ENCODE measurements at places on chromosomes 11 and 22. TPM values are rescaled to one million over a fixed set of nuclear protein-coding genes. Genes with fewer than 3 reads are reported as not detected.

DNA sequence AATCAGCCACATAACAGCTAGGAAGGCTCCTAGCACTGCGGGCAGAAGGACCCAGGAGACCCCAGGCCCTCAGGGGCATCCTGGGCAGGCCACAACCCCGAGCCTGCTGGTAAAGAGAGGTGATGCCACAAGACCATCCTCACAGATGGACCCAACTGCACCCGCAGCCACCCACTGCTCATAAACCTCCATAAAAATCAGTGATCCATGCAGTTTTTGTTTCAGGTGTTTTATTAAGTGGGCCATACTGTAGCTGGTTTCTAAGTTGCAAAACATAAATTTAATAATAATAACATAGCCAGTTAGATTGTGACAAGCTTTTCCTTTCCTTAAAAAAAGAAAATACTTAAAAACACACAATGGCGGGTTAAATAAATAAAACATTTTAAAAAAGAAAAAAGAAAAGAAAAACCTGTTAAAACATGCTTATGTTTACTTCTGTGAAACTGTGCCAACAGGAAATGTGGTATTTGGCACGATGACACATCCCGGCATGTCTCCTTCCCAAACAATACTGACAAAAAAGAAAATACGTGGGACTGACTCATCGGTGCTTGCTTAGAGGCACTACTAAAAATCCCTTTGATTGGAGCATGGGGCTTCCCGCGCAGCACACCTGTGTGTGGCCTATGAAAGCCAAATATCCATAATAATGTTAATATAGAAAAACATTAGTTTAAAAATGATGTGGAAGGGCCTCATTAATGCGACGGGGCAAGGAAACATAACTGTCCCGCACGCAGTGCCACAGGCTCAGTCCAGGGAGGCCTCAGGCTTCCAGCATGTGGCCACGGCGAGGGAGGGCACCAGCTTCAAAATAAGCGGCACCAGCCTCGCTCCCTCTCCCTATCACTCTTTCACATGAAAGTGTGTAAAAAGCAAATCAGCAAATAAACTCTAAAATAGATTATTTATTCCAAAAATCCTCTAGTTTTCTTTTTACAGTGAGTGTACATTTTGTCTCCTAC is 47.5 kb upstream of the SCUBE2 start:
- no peak overlapping the region for H3K4me3 ChIP-seq
- DNase-seq, result no peak

- H3K27me3 ChIP-seq, result no peaks in the 10 kb centered on the region
- H3K4me1 ChIP-seq, result no peaks in the 10 kb centered on the region
- no peaks in the 10 kb centered on the region for H3K36me3 ChIP-seq
- no peak overlapping the region for H3K27ac ChIP-seq
Observed at GRCh38 chr22:45552580-45553350, 50.1 kb downstream of the FBLN1 start.

- peaks cover 61% of the 10 kb centered on the region for H3K4me1 ChIP-seq
- DNase-seq, result no peak
- H3K27me3 ChIP-seq, result no peaks in the 10 kb centered on the region
Observed at GRCh38 chr22:29269230-29269604, 1.1 kb downstream of the EWSR1 start.

GRCh38 chr22:19766511-19767426 is 6.2 kb downstream of the TBX1 start:
- no peaks in the 10 kb centered on the region for H3K36me3 ChIP-seq
- DNase-seq, result no peak
- H3K27ac ChIP-seq, result peak overlapping the region; percentile 43
- H3K27me3 ChIP-seq, result peaks cover 51% of the 10 kb centered on the region
- H3K4me1 ChIP-seq, result peaks cover 11% of the 10 kb centered on the region

GRCh38 chr11:1460986-1461825 is 25.4 kb downstream of the MOB2 start:
- no peaks in the 10 kb centered on the region for H3K4me1 ChIP-seq
- no peak overlapping the region for H3K4me3 ChIP-seq
- no peaks in the 10 kb centered on the region for H3K27me3 ChIP-seq
- DNase-seq, result no peak

POTEH gene
- not detected for total RNA-seq

DNA sequence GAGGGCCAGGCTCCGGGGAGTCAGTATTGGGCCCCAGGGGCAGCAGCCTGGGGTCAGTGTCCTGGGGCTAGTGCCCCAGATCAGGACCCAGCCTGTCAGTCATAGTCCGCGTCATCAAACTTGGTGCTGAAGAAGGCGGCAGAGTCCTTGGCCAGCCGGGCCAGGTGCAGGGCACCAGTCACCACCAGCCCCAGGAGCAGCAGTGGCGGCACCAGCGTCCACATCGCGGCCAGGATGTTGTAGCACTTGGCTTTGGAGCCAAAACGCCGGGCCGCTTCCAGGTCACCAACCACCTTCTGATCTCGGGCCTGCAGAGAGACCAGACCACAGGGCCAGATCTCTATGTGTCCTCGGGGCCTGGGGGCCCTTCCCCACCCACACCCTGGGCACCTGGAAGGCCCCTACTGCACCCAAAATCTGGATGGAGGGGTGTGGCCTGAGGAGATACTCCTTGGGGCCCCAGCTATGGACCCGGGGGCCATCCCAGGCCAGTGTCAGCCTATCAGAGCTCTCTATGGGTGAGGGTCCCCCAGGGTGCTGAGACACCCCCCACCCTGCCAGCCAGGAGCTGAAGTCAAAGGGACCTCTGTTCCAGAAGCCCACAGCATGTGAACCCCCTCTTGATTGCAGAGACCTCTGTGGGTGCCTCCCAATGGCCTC is 790 bp downstream of the IFITM5 start:
- H3K4me3 ChIP-seq, result no peak overlapping the region
- H3K4me1 ChIP-seq, result peaks cover 20% of the 10 kb centered on the region
- DNase-seq, result no peak
- peak overlapping the region; percentile 24 for H3K27ac ChIP-seq

DNA sequence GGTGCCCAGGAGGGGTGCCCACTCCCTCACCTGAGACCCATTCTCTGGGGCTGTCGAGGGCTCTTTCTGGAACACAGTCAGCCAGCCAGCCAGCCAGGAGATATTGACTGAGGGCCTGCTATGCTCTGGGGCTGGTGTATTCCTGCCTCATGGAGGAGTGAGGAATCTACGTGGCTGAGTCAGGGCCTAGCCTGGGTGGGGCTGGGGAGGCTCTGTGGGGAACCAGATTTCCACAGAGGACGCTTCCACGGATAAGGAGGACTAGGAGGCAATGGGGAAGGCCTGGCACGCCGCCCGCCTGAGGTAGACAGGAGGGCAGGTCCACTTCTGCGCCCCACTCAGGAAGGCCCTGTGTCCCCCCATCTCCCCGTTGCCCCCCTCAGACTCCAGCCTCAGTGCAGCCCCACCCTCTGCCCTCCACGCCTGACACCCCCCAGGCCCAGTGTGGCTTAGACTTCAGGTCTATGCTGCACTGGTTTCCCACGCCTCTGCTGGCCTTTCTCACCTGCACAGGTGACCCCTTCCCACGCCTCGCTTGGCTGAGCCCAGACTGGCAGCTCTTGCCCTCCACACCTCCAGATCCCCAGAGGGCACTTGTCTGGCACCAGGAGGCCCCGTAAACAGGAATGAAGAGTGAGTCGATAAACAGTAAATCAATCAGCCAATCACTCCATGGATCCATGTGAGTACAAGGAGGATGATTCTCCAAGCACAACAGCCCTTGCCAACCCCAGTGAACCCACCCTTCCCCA is 37.5 kb downstream of the MACROD1 start:
- no peak overlapping the region for H3K4me3 ChIP-seq
- DNase-seq, result no peak
- no peak overlapping the region for H3K27ac ChIP-seq
- no peaks in the 10 kb centered on the region for H3K27me3 ChIP-seq

DNA sequence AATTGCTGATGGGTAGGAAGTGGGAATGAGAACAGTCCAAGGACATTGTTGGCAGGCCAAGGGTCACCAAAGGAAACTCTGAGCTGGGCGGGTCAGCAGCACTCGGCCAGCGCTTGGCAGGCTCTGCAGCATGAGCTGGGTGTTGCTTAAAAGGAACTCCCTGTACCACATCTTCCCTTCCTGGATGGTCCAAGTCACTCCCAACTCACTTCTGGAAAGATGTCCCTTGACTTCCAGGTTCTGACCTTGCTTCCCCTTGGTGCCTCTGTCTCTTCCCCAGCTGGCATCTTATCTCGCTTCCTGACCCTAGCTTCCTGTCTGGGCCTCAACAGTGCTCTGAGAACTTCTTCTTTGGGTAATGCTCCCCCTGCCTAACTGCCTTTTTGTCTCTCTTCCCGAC is 24.8 kb upstream of the SWAP70 start:
- H3K36me3 ChIP-seq, result no peaks in the 10 kb centered on the region
- H3K27ac ChIP-seq, result no peak overlapping the region
- no peak for DNase-seq

SCGB1D2 gene
- total RNA-seq, result not detected

TESMIN gene
- total RNA-seq, result 1.3 TPM

GRCh38 chr22:44328326-44328725 is 15.6 kb upstream of the SHISAL1 start:
- no peaks in the 10 kb centered on the region for H3K36me3 ChIP-seq
- peaks cover 12% of the 10 kb centered on the region for H3K4me1 ChIP-seq
- H3K27me3 ChIP-seq, result peaks cover 29% of the 10 kb centered on the region
- no peak for DNase-seq
- no peak overlapping the region for H3K27ac ChIP-seq
- H3K4me3 ChIP-seq, result no peak overlapping the region

DNA sequence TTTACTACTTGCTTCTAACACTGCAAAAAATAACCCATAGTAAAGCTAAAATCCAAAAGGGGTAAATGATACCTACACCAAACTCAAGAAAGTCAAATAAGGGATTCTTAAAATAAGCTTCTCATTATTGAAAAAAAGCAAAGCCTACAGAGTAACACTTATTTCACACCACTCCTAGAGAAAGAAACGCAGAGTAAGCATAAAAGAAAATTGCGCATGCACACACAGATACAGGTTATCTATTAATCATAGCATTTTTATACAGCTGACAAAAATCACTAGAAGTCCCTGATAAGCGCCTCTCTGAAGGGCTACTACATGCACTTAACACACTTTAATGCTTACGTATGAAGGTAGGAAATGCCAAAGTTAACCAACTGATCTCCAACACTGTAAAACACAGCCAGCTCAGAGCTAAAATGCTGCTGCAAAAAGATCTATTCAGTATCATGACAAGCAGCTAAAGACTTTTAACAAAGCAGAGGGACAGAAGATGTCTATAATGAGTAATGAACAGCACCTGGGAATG is 14.0 kb downstream of the RBFOX2 start:
- DNase-seq, result no peak
- no peaks in the 10 kb centered on the region for H3K36me3 ChIP-seq
- no peak overlapping the region for H3K4me3 ChIP-seq
- no peak overlapping the region for H3K27ac ChIP-seq

GRAP2 gene
- 53.2 TPM for total RNA-seq

GRCh38 chr22:50261615-50262459 is at the start of gene MAPK12:
Gene MAPK12, minus strand, starts transcription at chr22:50261683. Its CDS starts 174 bp downstream, at chr22:50261509.
- DNase-seq, result no peak
- no peaks in the 10 kb centered on the region for H3K4me1 ChIP-seq
- peaks cover 13% of the 10 kb centered on the region for H3K27me3 ChIP-seq
- H3K27ac ChIP-seq, result peak within 1 kb of the TSS; percentile 16
- H3K4me3 ChIP-seq, result no peak within 1 kb of the TSS

DNA sequence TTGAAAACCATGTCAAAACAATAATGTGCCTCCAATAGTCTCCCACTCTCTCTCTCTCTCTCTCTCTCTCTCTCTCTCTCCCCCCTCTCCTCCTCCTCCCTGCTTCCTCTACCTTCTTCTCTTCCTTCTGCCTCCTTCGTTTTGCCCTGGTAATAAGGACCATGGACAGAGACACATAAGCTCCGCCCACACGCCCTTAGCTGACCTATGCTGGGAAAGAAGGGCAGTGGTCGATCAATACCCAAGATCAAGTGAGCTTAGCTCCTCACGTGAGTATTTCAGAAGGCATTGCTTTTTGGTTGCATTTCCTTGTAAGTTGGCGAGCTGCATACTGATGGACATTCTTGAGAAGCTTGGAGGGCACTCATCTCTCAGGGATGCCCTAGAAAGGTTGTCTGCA is 194.8 kb downstream of the MIAT start:
- no peak overlapping the region for H3K27ac ChIP-seq
- H3K4me1 ChIP-seq, result no peaks in the 10 kb centered on the region
- no peaks in the 10 kb centered on the region for H3K27me3 ChIP-seq
- DNase-seq, result no peak

NPAS4 gene
- not detected for total RNA-seq

DNA sequence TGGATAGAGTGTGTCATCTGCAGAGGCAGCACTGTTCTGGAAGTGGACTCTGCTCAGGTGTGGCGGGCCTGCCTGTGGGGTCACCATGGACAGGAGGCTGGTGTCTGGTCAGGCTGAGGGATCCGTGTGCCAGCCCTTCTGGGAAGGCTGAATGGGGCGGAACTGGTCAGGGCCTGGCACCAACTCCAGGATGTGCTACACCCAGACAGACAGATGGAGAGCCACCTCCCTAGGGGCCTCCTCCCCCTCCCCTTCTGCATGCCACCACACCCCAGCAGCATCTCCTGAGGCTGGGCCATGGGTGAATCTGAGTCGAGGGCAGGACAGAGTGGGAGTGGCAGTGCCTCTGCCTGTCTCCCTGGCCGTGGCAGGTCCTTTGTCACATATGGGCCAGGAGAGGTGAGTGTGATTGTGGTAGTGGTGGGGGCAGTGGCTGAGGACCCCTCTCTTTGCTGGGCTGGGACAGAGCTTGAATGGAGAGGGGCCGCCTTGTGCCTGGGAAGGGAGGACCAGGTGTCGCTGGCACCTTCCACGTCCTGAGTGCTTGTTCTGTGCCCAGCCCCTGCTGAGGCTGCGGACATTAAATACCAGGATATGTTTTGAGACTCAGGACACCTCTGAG is 29.1 kb downstream of the ST3GAL4 start:
- no peak overlapping the region for H3K27ac ChIP-seq
- no peak overlapping the region for H3K4me3 ChIP-seq
- no peaks in the 10 kb centered on the region for H3K27me3 ChIP-seq
- no peak for DNase-seq
- no peaks in the 10 kb centered on the region for H3K36me3 ChIP-seq

DNA sequence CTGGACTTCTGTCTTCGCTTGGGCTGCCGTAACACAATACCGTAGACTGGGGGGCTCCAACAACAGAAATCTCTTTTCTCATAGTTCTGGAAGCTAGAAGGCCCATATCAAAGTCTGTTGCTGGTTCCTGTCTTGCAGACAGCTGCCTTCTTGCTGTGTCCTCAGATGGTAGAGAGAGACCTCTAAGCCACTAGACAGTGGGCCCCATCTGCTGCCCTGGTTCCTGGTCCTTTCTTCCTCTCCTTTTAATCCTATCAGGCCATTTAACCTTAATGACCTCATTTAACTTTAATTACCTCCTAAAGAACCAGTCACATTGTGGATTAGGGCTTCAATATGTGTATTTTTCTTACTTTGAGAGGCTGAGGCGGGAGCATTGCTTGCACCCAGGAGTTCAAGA is 9.4 kb downstream of the CEP164 start:
- H3K4me3 ChIP-seq, result no peak overlapping the region
- H3K4me1 ChIP-seq, result no peaks in the 10 kb centered on the region
- H3K36me3 ChIP-seq, result peaks cover 4% of the 10 kb centered on the region
- no peaks in the 10 kb centered on the region for H3K27me3 ChIP-seq

- no peak overlapping the region for H3K4me3 ChIP-seq
- H3K27ac ChIP-seq, result no peak overlapping the region
- no peaks in the 10 kb centered on the region for H3K36me3 ChIP-seq
- no peaks in the 10 kb centered on the region for H3K27me3 ChIP-seq
- peaks cover 2% of the 10 kb centered on the region for H3K4me1 ChIP-seq
Observed at GRCh38 chr11:7587712-7588111, 73.9 kb downstream of the PPFIBP2 start.

Data from CD8-positive, alpha-beta memory T cell (primary cell).